ENCODE measurements at places on chromosomes 7 and 10.
A peak's percentile ranks its signal among the peaks of the same experiment; 100 is the strongest.

GRCh38 chr10:36675458-36675880 is 449.9 kb upstream of the ANKRD30A start:
- no peak for DNase-seq

DNA sequence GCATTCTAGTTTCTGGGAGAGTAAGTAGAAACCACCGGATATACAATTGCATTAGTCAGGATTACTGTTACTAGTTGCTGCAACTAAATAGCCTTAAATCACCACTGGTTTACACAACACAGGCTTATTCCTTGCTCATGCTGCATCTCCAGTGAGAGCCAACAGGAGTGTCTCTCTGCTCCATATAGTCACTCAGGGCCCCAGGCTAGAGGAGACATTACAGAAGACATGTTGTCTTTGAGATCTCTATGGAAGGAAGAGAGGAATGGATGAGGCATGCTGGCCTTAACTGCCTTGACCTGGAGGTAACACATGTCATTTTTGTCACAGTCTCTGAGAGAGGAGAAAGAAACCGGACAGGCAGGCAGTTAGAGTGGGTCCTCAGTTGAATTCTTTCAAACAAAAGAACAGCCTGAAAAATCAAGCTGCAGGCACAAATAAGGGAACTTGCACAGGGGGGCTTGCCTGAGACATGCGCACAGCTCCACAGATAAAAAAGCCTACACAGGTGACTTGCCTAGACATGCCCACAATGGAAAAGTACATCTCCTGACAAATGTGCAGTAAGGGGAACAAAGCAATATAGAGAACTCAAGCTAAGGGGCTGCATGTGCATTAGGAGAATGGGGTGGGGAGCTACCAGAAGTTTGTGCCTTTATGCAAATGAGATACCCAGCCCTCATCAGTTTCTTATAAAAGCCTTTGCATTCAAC is 348.0 kb downstream of the TYW1 start:
- no peak for DNase-seq

- DNase-seq: no peak
These were observed 159.1 kb downstream of the GFRA1 start for GRCh38 chr10:116113721-116114501.

DNA sequence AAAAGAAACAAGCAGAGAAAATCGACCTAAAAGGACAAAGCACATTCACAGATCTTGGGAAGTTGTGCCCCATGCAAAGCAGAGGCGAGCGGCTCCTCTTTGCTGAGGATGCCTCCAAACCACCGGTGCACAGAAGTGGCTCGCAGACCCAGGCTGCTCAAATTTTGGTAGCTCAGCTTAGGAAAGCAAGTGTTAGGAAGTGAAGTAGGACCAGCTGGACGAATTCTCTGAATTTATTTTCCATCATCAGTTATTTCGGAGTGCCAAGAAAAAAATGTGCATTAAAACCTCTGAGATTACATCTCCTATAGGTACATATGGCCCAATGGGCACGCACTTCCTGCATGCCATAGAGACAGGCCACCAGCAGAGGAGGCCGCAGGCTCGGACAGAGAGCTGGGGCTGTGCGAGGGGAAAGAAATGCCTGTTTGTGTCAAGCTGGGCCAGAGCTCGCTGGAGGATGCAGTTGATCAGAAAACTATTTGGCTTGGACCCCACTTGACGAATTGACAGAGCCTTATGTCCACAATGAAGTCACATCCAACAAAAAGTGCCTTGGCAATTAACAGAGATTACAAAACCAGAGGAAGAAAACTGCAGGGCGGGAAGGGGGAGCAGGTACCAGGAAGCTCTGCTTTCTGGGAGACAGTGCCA is 122.3 kb upstream of the LYZL2 start:
- DNase-seq: peak; percentile 69

DNA sequence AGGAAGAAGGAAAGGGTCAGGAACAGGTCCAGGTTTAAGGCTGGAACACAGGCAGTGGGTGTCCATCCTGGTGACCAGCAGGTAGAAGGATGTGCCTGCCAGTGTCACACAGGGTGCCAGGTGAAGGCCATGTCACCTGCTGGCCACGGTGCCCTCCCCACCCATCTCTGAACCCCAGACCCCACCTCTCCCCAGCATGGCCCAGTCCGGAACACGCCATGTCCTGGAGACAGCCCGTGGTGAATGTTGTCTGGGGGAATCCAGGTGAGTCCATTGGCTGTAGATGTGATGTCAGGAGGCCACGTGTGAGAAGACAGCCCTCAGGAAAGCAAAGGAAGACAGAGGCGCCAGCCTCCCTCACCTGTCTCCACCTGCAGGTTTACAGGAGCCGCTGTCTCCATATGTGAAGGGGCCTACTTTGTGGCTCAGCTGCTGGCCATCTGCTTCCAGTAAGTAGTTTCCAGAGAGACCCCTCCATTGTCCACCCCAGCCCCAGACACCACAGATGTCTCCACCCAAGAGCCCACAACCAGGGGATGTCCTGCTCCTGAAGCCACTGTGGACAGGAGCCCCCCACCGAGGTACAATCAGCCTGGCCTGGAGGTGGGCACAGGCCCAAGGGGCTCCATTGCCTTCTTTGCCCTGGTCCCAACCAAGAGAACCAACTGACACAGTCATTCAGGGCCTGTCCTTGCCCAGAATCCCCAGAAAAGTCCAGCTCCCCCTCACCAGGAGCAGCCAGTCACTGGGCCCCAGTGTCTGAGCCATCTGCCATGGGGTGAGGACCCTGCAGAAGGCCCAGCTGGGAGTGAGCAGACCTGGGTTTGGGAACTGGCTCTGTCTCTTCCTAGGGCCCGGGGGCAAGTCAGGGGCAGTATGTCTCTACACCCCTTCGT is 20.7 kb downstream of the TMEM72 start:
- DNase-seq: no peak

GRCh38 chr7:18036783-18037182 is 9.1 kb upstream of the PRPS1L1 start:
- DNase-seq: no peak

GRCh38 chr7:90777886-90778285 is 181.8 kb downstream of the CDK14 start:
- DNase-seq: no peak

DNA sequence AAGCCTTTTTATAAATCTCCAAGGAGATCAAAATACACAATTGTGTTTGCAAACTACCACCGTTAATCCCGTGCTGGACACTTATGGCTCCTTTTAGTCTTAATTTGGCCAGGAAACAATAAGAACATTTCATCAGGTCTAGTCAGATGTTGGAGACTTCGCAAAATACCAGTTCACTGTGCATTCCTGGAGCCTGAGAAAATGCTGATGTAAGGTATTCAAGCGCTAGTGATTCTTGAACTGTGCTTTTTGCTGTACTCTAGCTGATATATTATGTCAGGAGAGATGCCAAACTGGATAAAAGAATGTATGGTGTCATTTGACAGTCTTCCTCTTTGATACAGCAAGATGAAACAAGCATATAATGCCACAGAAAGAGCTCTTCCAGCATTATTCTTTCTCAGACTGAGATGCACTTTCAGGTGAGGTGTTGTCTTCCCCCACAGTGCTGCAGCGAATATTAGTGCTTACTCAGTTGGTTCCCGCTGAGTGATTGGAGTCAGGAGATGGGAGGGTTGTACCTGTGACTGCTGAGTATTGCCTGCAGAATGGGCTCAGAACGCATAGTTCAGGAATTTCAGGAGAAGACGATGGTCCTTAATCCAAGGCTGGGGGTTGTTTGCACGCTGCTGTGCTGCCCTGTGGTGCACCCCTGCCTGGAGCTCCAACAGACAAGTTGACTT is 59.2 kb downstream of the OGDH start:
- no peak for DNase-seq

DNA sequence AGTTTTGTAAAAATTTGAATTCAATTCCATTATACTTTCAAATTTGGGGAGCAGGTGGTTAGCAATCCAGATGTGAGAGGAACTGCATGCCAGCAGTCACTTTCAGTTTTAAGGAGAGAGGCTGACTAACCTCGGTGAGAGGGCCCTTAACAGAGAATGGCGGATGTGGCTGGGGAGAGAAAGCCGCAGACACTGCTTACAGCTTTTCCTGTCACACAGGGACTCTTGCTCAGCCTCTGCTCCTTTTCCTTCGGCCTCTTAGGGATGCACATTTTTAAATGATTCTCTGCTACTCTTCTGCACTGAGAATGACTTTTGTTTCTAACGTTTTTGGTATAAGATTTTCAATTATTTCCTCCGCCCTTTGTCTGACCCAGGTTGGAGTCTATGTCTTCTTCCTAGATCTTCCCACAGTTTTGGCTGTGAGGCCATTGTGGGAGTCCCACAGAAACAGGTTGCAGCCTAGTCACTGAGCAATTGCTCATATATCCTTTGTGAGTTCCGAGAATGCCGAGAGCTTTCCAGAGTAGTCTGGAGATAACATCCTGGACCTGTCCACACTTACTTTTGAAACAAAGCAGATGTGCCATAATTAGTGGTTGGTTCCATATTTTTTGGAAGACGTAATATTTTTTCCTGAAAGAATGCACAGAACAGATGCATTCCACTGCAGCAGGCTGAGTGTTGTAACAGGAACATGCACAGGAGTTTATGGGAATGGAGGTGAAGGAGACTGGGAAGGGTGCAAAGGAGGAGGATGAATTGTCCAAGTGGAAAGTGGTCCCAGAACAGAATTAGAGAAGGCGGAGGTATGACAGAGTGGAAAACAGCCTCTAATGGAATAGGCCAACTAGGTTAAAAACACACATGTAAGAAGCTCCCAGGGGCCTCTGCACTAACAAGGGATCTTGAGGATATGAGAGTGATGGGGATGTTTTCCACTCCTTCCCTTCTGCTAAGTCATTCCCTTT is 168.0 kb upstream of the ZNF32 start:
- peak; percentile 57 for DNase-seq

GRCh38 chr7:4437916-4438315 is 244.2 kb upstream of the FOXK1 start:
- DNase-seq: no peak

GRCh38 chr10:78643513-78643912 is 425.3 kb upstream of the ZMIZ1 start:
- no peak for DNase-seq

DNA sequence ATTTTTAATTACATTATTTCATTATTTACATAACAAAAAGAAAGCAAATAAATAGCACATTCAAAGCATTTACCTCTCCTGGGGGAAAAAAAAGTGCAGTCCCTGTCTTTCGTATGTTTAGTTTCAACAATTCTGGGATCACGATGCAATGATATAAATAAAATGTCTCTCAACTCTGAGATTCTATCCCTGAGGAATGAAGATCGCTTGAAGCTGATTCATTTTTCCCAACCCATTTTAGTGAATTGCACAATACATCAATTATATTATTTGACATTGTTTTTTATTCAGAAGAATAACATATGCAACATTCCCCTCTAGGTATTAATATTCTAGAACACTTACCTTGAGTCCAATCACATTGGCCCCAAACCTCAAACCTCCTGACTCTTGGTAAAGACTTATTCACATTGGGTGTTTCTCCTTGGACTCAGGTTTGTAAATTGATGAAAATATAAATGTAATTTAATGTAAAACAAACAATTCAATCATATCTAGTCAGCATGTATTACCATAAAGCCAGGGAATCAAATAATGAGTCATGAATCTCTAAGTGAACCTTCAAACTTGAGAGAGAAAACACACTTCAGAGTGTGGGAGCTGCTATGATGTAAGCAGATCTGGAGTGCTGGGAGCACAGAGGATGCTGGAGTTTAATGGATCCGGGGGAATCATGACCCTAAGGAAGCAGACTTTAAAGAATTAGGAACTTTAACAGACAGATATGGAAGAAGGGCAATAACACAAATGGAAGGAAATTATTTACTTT is 5.3 kb upstream of the SCIN start:
- no peak for DNase-seq

GRCh38 chr7:36192053-36192824 is 39.2 kb downstream of the EEPD1 start:
- DNase-seq: no peak

- no peak for DNase-seq
These were observed 33.5 kb downstream of the FIGNL1 start for GRCh38 chr7:50416527-50417182.

- DNase-seq: no peak
These were observed 7.8 kb upstream of the DLX6 start for GRCh38 chr7:96997512-96998032.

GRCh38 chr10:36373424-36374096 is 731.5 kb upstream of the FZD8 start:
- no peak for DNase-seq

DNA sequence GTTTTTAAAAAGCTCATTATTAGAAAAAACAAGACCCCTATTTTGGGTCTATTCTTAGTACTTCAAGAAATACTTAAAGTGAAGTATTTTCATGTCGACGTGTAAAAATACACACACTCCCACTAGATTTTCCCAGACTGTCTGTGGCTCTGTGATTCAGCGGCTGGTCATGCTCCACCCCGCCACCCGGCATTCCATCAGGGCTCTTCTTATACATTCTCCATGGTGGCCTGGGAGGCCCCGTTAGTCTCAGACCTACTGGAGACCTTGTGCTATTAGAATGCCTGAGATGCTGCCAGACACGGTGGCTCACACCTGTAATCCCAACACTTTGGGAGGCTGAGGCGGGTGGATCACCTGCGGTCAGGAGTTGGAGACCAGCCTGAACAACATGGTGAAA is 13.1 kb downstream of the TECPR1 start:
- DNase-seq: no peak

GRCh38 chr10:48700493-48700892 is 15.8 kb downstream of the WDFY4 start:
- DNase-seq: no peak

Data from stimulated activated CD4-positive, alpha-beta T cell treated with anti-CD3 and anti-CD28 coated beads, Interleukin-2, amount 100 ng/mL, for 48 hours (primary cell).